ENCODE measurements at places on chromosomes 3 and 15.

DNA sequence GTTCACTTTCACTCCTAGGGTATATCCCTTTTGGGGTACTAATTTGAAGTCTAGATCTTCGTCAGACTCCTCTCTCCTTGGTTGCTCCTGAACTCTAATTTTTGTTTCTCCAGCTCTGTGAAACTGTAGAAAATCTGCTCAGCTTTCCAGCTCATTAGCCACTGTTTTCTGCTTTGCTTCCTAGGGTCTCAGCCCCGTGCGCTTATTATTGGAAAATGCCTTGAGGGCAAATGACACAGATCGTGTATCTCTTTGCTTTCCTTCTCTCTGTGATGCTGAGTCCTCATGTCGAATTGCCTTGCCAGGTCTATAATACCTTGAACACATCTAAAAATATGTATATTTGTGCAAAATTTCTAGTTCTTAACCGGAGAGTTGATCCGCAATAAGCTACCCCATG is 731.1 kb downstream of the EDEM1 start:
- no peak for DNase-seq

GRCh38 chr3:150956376-150956775 is 16.2 kb downstream of the CLRN1 start:
- no peak for DNase-seq

DNA sequence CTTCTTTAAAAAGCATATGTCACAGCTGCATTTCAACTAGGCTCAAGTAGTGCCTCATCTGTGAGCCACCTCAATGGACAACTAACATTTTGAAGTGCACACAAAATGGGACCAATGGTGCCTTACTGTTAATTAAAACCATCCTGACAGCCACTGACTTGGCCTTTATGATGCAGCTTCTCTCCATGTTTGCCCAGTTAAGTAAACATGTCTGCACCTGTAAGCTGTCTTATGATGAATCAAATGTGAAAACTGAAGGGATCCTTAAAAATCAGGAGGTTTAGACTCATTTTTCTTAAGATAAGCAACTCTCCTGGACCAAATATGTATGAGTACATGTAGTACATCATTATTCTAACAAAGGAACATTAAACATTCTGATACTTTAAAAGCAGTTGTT is 861.6 kb downstream of the ROBO1 start:
- no peak for DNase-seq

DNA sequence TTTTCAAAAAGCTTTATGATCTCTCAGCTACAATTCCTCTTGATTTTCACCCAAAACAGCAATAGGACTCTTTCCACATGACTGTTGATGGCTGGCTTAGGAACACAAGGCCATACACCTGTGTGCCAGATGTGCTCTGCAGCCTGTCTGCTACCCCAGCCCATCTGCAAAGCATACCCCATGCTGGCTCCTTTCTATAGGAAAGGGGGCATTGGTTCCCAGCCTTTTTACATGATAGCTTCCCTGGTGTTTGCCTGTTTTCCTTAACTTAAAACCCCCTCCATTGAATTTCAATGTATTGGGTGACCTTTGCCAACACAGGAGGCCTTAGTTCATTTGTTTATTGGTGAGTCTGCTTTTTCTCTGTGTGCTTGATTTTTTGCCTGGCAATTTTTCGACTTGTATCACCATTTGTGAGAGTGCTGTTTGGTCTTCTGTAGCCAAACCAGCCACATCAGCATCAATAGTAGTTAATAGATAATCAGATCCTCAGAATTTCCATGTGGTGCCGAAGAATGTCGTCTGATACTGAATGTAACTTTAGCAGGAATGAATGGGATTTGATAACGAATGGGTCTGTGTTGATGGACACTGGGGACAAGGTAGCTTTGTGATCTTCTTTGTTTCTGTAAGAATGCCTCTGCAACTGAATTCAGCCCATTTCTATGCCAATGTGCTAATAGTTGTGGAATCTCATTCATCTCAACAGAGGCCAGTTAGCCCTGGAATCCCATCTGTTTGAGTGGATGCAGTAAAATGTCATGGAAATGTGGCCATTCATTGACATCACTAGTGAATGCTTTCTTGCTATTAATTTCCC is 272.2 kb upstream of the RARB start:
- DNase-seq = no peak

DNA sequence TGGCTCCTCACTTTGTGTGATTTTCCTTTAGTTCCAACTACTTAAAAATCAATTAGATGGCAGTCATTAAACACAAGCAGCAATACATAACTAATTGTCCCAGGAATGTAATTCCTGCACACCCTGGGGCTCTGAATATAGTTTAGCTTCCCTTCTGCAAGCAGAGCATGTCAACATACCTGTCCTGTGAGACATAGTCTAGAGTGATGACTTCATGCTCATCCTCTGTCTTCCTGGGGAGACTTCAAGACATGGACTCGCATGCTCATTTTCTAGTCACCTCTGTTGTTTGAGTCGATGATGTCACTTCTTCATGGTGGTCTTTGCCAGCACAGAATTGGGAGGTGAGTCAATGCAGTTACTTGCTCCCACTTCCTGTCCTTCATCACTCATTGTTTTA is 15.7 kb downstream of the C3orf52 start:
- no peak for DNase-seq

GRCh38 chr3:72105306-72105705 is 320.4 kb upstream of the PROK2 start:
- no peak for DNase-seq

GRCh38 chr15:78201281-78202190 is 32.8 kb downstream of the ACSBG1 start:
- no peak for DNase-seq

GRCh38 chr15:35506272-35506870 is 39.6 kb downstream of the DPH6 start:
- no peak for DNase-seq

DNA sequence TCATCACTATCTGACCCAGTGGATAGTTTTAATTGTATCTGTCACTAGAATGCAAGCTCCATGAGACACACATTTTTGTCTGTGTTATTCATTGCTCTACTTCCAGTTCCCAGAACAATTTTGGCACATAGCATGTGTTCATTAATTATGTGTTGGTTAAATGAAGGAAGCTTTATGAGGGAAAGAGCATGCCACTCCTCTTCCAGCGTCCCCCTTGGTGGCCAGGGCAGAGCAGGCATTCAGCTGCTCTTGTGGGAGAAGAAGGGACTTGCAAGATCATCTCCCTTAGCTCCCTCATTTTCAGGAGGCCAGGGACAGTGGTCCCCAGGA is 489 bp upstream of the GALNT15 start:
- no peak for DNase-seq

DNA sequence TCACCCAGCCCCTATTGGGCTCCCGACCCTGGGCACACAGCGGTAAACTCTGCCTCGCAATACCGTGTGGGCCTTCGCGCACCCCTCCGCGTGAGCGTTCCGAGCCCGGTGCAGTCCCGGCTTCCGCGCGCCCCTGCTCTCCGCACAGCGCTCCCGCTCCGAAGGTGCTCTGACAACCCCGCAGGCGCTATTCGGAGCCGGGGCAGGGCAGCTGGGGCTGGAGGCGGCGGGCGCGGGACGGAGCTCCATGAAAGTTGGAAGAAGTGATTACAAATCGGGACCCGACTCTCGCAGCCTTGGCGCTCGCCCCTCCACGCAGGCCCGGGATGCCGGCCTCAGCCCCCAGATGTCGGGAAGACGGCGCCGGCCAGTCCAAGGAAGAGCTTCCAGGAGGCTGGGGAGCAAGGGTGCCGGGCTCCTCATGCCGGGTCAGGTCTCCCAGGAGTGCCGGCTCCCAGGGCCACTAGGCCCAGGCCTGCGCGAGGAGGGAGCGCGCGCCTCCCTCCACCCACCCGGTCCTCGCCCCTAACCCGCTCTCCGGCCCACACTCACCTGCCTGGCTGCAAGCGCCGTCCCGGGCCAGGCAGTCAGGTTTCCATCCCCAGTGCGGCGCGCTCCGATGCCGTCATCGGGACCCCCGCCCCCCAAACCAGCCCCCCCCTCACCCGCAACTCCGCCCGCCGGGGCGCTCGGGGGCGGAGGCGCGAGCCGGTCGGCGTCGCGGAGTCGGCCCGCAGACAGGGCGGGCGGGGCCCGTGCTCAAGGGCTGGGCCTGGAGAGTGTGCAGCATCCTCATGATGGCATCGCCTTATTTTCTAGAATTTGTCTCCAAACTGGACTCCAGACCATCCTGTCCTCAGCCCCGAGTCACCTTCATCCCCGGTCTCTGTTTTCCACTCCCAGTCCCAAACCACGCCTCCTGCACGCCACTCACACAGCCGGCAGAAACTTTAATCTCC is at the start of gene KIF7:
Gene KIF7 (minus strand): TSS at position 621 of the 959 bp plus-strand sequence. CDS start 2,537 bp downstream, outside the sequence.
- DNase-seq = no peak

DNA sequence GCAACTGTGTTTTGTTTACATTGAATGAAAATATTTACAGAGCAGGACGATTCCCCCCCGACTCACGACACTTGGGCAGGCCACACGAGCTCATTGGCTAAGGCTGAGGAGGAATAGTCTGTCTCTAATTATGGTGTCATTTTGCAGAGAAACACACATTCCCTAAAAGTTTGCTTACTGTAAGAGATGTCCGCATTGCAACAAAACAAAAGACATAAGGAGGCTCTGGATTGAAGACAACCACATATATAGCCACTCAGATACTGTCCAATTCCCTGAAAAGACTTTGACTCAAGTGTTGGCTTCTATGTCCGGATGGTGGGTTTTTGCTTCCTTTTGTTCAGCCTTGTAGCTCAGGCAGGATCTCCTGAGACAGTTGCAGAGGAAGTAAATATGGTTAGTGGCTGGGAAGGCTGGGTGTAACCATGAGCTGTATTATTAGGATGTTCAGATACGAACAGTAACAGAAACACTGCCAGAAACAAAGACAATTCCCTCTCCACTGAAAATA is 170.4 kb downstream of the KLHL25 start:
- no peak for DNase-seq

DNA sequence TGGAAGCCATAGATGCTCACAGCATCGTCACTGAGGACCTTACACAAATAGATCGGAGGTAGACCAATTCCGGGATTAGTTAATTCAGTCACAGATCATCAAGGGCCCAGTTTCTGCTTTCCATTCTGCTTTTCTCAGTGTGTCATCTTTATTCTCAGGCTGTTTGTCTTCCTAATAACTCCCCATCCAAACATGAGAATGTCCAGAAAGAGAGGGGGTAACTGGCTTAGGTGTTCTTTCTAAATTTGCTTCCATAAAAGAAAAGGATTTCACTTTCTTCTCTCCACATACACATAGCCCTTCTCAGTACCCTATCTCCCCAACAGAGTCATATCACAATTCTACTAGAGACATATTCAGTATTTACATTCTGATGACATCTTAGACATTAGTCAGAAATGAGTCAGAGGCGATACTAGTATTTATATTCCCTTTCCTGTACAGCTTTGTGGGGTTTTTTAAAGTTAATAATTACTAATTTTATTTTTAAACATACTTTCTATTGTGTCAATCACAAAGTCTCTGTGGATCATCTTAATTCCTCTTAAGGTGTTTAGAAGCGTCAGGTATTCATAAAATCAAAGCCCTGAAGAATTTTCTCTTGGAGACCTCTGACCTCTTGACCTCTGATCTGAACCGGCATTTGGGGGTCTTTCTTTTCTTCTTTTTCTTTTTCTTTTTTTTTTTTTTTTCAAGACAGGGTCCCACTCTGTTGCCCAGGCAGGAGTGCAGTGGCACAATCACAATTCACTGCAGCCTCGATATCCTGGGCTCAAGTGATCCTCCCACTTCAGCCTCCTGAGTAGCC is 24.3 kb upstream of the IL12A start:
- no peak for DNase-seq

DNA sequence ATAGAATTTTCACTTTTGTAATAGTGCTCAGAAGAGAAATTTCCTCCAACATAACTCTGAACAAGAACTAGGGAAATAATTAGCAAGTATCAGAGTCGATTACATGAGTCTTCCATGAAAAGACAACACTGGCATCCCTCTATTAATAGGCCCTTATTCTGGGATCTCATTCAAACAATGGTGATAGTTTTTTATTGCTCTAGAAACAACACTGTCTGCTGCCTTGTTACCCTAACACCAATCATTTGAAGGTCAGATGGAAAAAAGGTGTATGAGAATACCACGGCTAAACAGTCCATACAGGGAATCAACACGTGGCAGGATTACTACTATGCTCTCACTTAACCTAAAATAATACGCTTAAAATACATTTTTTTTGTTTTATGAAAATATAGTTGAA is 35.9 kb downstream of the GNB4 start:
- no peak for DNase-seq

GRCh38 chr3:195064300-195064931 is 206.5 kb downstream of the XXYLT1 start:
- DNase-seq = no peak

DNA sequence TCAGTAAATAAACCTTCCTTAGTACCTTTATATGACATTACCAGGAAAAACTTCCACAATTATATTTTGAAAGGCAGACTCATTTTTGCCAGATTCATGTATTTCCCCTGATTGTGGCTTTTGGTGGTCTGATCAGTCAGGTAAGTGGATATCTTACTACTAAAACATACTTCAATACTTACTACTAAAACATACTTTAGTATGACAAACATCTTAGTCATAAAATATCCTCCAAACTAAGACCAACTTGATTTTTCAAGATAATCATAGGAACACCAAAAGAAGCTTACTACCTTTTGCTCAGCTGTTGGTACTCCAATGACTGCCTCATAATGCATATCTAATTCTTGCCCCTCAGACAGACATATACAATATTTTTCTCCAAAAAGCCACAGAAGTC is 9.3 kb downstream of the TJP1 start:
- DNase-seq = no peak

- no peak for DNase-seq
Observed at GRCh38 chr3:14565868-14566588, 25.9 kb upstream of the GRIP2 start.

DNA sequence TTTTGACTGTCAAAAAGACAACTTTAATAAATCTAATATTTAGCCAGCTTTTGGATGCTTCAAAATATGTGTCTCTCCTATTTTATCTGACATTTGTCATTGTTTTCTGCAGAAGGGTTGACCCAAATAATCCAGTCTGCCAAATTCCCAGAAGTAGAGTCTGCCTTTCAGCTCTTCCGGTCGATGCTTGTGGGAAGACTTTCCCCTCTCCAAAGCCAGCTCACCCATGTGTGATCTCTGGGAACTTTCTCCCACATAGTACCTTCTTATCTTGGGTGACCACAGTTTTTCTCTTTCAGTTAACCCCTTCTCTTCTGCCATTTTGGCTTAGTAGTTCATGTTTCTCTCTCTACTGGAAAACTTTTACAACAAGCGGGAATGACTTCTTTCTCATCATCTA is 94.1 kb downstream of the ASB7 start:
- DNase-seq = no peak

- no peak for DNase-seq
Observed at GRCh38 chr3:71180524-71180923, 403.0 kb downstream of the FOXP1 start.

- no peak for DNase-seq
Observed at GRCh38 chr3:120153294-120153693, 59.0 kb upstream of the GSK3B start.

GRCh38 chr3:130117933-130118332 is 36.3 kb downstream of the ALG1L2 start:
- no peak for DNase-seq

- no peak for DNase-seq
Observed at GRCh38 chr15:99744142-99744541, 10.9 kb upstream of the LYSMD4 start.

GRCh38 chr3:62566022-62566557 is 192.7 kb upstream of the FEZF2 start:
- no peak for DNase-seq
